ENCODE measurements at places on chromosomes 6 and 20. TPM values are rescaled to one million over a fixed set of nuclear protein-coding genes. Genes with fewer than 3 reads are reported as not detected.

Gene PDCD2
- total RNA-seq: 71.0 TPM

Gene TBXT
- not detected for total RNA-seq

Gene TRIM40
- total RNA-seq: not detected

Gene GATA5
- not detected for total RNA-seq

Gene UNC5CL
- not detected for total RNA-seq

Gene UBE2J1
- total RNA-seq: 68.7 TPM

Gene GTSF1L
- total RNA-seq: not detected

Gene RPP21
- 60.3 TPM for total RNA-seq

Gene GPRC6A
- not detected for total RNA-seq

Gene RFX6
- total RNA-seq: not detected

GRCh38 chr20:41278936-41279335 is 38.6 kb downstream of the ZHX3 start:
- DNase-seq: no peak

GRCh38 chr6:95515975-95516374 is 61.4 kb upstream of the MANEA start:
- no peak for DNase-seq

GRCh38 chr20:20261159-20261558 is 106.7 kb upstream of the INSM1 start:
- DNase-seq: no peak

DNA sequence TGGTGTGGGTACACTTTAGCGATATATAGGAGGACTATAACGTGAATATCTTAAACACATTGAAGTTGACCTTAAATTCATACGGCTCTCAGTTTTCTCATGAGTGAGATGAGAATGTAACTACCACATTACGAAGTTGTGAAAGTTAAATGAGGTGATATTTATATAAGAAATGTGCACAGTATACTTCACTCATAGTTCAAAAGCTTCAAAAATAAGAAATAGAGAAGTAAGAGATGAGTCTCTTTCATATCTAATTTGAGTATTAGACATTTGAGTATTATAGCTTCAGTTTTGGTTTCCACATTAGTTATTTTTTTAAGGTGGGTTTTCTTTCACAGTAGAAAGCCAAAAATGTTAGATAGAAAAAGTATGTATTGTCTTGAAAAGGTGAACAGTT is 183.3 kb downstream of the NKAIN2 start:
- no peak for DNase-seq

DNA sequence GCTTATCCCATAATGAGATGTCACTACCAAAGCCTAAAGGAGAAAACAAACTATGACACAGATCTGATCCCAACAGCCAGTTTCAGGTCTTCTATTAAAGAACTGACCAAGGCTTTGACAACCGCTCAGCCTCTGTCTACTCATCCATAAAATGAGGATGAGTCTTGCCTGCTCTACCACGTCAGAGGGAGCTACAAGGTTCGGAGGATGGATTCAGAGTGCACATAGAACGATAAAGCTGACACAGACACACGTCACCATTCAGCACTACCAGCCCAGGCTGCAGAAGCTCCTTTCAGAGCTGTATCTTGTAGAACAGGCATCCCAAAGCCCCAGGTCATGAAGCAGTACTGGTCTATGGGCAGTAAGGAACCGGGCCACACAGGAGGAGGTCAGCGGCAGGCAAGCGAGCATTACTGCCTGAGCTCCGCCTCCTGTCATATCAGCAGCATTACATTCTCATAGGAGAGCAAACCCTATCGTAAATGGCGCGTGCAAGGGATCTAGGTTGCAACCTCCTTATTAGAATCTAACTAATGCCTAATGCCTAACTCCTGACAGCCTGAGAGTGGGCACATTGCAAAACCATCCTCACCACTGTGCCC is 25.1 kb downstream of the KIF16B start:
- DNase-seq: no peak

DNA sequence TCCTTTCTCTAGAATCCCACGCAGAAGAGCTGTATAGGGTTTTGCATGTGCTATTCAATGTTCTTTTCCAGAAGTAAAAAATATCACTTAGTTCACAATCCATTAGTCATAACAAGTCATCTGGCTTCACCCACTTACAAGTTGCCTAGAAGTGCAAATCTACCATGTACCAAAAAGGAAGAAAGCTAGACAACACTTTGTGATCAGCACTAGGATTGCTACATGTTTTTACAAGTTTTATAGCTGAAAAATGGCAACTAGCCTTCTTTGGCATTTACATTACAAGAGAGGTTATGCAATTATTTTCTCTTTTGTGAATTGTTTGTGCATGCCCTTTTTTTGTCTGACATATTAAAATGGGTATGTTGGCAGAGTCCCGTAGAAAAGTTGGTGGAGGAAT is 85.6 kb upstream of the PTPRK start:
- DNase-seq: no peak

DNA sequence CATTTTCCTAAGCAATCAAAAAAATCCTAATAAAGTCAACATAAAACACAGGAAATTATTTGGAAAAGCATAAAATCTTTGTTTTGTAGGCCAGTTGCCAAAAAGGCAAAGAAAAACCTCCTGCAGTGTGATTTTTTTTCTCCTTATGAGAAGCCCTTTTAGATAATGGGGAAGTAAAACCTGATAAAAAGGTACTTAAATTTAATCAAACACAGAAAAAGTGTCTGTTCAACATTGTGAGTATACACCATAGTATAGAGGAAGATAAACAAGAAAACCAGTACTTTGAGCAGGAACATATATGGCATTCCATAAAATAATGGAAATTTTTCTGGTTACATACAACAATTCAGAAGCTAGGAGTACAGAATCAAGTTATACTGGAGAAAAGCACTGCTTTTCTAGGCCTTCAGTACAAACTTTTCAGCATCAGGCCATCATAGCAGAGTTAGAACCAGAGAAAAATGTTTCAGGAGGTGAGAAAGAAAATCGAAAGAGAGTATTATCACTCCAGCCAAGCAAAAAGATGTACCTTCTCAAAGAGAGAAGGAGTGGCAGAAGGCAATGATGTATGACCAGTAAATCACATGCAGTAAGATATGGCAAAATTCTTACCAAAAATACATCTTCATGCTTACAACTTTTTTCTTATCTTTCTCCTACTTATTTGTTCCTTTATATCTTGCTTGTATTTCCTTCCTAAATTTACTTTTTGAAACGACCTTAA is 494.9 kb downstream of the KIF16B start:
- DNase-seq: no peak

DNA sequence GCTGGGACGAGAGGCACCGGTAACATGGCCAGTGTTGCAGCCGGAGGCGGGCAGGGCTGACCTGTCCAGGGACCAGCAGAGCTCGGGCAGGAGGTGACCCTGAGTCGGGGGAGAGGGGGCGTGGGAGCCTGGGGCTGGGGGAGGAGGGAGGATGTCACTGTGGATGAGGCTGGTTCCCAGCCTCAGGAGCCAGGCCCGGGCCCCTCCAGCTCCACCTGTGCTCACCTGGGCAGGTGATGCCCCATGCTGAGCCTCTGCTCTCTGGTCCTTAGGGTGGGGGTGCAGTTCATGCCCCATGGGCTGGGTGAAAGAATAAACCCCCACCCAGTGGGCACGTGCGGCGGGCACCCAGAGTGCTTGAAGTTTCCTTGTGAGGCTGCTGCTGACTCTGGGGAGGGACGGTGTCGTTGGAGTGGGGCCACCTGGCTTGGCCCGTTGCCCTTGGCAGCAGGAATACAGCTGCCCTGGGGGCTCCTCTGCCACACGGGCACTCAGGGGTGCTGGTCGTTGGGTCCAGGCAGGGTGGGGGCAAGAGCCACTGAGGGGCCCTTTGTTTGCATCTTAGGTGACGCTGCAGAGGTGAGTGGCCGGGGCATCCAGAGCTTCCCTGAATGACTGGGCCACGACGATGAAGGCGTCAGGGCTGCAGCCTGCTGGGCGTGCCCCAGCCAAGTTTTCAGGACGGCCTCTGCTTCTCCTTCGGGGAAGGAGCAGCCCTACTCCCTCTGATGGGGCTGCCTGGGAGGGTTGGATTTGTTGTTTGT is 24.7 kb upstream of the BHLHE23 start:
- no peak for DNase-seq

DNA sequence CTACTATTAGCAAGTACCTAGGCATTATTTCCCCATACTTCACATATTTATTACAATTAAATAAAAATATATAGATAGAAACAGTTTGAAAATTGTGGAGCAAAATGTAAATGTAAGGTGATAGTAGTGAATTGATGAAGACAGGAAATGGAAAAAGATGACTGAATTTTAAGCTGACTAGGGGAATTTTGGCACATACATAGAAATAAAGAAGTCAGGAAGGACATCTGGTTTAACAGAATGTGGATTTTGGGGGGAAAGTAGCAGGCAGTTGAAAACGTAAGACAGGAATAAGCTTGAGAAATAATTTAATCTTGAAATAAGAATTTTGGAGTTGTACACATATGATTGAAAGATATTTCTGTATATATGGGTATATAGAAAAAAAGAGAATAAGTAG is 701.7 kb upstream of the CITED2 start:
- no peak for DNase-seq

- DNase-seq: no peak
Observed at GRCh38 chr6:158445426-158446085, 114.3 kb upstream of the TMEM181 start.

GRCh38 chr6:156778454-156779205 is 1.5 kb downstream of the ARID1B start:
- no peak for DNase-seq

DNA sequence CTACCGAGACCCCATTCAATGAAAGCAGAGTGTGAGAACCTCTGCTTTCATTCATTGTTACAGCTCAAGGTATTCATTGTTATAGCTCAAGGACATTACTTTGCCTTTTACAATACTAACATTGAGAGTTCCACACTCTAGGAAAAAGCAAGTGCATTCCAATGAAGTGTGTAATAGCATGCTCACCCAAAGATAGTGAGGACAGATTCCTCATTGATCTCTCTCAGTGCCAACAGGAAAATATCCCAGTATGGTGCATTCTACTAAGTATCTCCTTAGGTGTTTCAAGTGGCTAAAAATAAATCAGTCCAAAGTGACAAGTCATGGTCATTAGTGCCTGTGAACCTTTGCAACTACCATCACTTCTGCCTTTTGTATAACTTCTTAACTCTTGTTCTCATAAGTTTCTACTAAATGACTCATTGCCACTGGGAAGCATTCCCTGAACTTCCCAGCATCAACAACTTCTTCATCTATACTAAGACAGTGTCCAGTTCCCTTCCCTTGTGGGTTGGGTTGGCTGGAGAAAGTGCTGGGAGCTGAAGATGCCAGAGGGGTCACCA is 140.7 kb upstream of the STXBP5 start:
- no peak for DNase-seq

- no peak for DNase-seq
Observed at GRCh38 chr6:50843842-50844241, 25.2 kb downstream of the TFAP2B start.

- DNase-seq: no peak
Observed at GRCh38 chr6:42599558-42599957, 35.7 kb downstream of the UBR2 start.

GRCh38 chr6:31717499-31718222 is 2.5 kb downstream of the LY6G6D start:
- DNase-seq: no peak
